Colonic mucosa (tissue), 4 donors: ENCODE measurements at places on chromosomes 1 and 21.

- DNase-seq: no peak
Measured at GRCh38 chr1:159700312-159700711, 14.1 kb downstream of the CRP start.

- no peak for DNase-seq
Measured at GRCh38 chr1:89539128-89539527, 14.5 kb downstream of the LRRC8B start.

- peak; percentile 96 for DNase-seq
Measured at GRCh38 chr1:42165511-42166210, 1.1 kb upstream of the GUCA2A start.

- DNase-seq: no peak
Measured at GRCh38 chr1:218456444-218456843, 111.3 kb downstream of the TGFB2 start.

DNA sequence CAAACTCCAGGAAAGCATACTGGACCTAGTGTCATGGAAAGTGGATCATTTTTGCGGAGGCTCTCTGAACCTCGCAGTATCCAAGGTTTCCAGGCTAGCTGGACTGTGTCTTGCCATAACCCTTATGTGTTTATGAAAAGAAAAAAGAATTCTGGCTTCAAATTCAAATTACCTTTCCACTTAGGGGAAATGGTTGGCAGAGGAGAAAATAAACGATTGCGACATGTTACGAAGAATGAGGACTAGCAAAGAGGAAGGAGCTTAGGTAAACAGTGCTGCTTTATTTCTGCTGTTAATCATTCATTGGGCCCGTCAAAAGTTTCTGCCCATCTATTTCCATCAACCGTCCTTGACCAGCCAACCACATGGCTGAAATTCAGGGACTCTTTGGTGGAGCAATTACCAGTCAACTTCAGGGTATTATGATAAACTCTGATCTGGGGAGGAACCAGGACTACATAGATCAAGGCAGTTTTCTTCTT is at the start of gene C4BPA:
TSS of gene C4BPA (plus strand) at position 342 of the 482 bp plus-strand sequence. CDS start 8,793 bp downstream, outside the sequence.
- no peak for DNase-seq

GRCh38 chr1:245166471-245166885 is 11.7 kb downstream of the KIF26B start:
- no peak for DNase-seq

GRCh38 chr1:60847855-60848582 is 234.3 kb upstream of the NFIA start:
- DNase-seq: no peak

GRCh38 chr1:22600071-22600816 is 36.2 kb upstream of the C1QA start:
- peak; percentile 31 for DNase-seq

DNA sequence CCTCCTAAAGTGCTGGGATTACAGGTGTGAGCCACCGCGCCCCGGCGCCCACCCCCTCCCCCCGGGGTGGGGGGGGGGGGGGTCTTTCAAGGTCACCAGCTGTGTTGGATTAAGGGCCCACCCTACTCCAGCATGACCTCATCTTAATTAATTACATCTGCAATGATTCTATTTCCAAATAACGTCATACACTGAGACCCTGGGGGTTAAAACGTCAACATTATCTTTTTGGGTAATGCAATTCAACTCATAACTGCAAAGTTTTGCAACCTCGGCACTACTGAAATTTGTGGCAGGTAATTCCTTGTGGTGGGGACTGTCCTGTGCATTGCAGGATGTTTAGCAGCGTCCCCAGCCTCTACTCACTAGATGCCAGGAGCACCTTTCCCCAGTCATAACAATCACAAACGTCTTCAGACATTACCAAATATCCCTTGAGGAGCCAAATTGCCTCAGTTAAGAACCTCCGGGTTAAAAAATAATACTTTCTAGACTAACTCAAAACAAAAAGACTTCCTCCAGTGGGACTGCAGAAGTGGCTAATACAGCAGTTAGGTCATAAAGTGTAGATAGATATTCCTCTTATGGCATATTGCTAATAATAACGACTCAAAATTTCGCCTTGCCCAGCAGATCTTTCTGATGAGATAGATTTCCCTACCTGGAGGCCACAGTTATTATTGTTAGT is 233.0 kb upstream of the KAZN start:
- DNase-seq: no peak
